ENCODE measurements at places on chromosomes 3 and 15.

DNA sequence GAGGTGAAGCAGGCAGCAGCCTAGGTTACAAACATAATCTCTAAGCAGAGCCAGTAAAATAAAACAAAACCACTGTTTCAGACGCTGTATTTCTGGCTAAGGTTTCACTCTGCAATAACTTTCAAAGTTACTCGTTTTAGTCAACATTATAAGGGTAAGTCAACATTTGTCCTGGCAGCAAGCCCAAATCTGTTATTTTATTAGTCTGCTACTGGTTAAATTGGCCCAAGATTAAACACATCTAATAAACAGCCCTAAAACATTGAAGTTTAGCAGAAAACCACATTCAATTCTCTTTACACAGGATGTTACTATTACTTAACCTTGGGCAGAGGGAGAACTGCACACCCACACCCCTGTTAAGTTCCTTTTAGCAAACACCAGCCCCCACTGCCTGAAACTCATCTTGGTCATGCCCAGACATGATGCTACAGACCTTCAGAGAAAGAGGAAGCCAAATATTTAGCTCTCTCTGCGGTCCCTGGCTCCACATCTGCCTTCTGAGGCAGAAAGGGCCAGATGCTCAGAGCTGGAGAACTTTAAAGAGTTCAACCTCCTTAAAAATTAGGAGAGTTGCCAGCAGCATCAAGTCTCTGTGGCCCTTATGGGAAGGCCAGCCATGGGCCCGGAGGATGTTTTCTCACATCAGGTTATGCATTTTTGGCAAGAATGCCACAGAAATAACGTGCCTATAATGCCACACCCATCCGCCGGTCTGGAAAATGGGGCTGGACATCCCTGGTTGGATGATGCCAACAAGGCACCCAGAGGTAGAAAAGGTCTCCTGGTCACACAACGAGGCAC, 17.9 kb downstream of the ARHGEF3 start:
- peak; percentile 72 for DNase-seq

- no peak for DNase-seq
These were observed 132.6 kb upstream of the MEF2A start for GRCh38 chr15:99433026-99433756.

- DNase-seq = no peak
These were observed 7.5 kb downstream of the RFX7 start for GRCh38 chr15:56236197-56236596.

DNA sequence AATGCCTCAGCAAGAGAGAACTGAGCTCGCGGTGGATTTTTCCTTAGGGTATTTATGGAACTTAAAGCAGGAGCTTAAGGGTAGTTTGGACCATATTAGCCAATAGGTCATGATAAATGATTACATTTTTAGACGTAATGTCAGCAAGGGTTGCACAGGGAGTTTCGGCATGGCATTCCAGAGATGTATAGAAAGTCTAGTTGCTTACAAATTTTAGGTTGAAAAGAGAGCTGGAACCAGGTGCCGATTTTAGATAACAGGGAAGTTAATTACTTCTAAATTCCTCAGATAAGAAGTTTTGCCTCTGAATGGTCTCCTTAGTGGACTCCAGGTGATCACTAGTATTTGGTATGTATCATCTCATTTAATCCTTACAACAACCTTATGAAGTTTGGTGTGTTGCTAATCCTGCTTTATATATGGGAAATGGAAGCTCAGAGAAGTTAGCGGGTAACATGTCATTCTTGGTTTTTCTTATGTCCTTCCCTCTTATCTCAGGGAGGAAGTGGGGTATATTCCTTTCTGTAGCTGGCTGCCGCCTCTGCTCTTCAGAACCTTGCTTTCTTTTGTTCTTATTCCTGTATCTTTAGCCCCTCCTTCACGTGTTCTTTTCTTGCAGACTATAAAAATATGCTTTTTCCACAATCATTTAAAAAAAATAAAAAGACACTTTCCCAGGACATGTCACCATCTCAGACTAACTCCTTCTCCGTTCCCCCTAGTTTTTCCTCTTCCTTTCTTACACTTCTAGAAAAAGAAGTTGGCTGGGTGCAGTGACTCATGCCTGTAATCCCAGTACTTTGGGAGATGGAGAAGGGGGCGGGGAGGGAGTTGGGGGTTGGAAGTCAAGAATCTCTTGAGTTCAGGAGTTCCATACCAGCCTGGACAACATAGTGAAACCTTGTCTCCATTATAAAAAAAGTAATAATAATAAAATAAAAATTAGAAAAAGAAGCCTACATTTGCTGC, 25.7 kb downstream of the IQGAP1 start:
- no peak for DNase-seq

DNA sequence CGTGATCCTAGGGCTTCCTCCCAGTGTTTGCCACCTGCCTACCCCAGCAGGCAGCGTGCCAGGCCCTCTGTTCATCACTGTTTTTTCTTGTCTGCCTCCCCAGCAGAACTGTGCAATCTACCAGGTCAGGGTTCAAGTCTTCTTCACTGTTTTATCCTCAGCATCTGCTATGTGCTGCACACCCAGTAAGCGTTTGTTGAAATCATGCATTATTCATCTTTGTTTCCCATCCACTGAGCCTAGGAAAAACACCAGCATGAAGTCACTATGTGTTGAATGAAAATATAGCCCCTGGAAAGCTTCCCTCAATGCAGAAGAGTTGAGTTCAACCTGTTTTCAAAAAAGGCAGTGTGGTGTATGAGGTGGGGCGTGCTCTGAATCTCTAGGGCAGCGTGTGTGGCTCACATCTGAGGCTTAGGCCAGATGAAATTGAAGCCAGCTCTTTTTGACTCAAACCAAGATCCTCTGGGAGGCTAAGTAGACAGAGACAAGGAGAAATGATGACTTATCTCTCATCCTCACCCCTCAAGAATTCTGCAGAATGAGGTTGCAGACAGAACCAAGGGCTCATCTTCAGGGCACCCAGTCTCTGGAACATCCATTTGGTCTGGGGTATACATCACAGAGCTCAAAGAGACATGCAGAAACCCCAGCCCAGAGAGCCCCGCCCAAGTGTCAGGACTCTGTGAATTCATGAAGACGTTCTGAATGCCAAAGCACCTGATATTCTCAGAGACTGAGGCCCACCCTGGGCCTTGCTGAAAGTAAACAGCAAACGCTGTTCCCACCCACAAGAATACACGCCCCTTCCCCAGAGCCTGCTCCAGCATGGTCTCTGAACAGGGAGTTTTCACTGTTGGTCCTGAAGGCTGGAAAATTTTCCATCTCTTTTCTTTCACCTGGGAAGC, 5.7 kb upstream of the CAV3 start:
- DNase-seq = no peak

DNA sequence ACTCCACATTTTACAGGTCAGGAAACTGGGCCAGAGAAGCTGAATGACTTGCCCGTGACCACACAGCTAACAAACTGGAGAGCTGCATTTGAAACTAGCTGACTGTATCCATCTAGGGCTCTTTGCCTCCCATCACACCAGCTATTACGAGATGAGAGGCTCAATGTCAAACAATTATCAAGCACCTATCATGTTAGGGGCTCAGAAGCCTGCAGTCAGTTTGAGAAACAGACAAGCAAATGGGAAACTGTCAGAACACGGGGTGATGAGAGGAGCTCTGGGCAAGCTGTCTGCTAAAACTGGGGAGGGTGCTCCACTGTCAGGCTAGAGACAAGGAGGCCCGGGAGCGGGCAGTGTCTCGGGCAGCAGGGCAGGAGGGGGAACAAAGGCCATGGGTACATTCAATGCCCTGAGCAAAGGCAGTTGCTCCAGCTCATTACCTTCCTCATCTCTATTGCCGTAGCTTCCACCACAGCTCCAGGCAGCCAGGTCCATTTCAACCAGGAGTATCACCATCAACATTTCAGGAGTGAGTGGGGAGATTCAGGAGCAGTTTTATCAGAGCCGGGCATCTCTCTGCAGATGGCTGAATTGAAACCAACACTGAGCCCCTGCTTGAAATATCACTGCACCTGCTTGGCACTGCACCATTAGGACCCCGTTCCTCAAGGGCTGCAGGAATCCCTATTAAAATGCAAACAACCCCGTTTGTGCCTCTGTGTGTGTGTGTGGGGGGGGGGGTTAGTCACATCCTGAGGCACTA, 122.6 kb downstream of the RAB11A start:
- no peak for DNase-seq

DNA sequence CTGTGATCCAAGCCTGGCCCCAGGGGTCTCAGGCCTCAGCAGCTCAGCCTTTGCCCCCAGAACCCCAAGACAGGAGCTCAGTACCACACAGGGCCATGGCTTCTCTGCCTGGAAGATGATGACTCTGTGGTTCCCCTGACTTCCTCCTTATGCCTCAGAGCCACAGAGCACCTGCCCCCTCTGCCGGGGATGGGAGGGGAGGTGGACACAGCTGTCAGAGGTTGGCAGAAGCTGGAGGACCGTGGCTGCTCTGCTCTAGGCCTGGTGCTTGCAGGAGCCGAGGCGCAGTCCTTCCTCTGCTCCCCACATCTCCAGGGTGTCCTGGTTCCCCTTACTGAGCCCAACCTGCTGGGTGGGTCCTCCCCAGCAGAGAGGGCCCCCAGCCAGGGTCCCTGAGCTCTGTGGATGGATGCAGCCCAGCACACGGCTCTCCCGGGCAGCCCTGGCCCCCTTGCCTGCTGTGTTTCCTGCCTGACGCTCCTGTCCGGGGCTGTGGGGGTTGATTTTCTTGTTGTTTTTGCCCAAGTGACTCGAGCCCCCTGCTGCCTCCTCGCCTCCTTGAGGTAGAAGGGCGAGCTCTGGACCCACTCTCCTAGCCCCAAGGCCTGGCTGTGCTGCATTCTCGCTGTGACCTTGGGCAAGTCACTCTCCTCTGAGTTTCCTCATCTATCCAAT, 36.6 kb downstream of the PSTPIP1 start:
- DNase-seq = peak; percentile 74

- DNase-seq = no peak
These were observed 67.4 kb downstream of the CORO2B start for GRCh38 chr15:68646156-68646555.

DNA sequence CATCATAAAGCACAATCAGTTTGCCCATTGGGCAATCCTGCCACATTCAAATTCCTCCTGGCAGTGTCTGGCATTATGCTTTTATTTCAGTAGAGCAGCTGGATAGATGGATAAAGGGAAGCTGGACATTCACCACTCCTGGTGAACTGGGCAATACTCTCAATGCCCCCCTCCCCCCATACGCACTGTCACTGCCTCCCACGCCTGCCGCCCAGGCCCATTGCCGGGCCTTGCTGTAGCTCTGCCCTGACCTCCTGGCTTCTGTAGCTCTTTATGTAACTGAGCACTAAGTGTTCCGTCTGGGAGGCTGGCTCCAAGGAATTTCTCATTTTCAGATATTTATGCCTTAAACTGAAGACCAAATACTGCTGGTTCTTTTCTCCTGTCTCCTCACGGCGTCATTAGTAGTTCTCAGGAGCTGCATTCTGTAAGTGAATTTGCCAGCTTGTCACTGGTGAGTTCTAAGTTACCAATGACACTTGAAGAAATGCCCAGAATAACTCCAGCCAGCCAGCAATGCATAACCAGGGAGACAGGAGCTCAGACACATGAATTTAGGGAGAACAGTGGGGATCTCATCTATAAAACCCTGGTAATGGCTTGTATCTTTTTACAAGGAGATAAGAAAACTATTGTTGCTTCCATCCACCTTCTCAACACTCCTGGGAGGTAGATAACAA, 25.5 kb upstream of the RASGRF1 start:
- no peak for DNase-seq
